GM12865 (cell line): ENCODE measurements at places on chromosomes 1 and 21.

DNA sequence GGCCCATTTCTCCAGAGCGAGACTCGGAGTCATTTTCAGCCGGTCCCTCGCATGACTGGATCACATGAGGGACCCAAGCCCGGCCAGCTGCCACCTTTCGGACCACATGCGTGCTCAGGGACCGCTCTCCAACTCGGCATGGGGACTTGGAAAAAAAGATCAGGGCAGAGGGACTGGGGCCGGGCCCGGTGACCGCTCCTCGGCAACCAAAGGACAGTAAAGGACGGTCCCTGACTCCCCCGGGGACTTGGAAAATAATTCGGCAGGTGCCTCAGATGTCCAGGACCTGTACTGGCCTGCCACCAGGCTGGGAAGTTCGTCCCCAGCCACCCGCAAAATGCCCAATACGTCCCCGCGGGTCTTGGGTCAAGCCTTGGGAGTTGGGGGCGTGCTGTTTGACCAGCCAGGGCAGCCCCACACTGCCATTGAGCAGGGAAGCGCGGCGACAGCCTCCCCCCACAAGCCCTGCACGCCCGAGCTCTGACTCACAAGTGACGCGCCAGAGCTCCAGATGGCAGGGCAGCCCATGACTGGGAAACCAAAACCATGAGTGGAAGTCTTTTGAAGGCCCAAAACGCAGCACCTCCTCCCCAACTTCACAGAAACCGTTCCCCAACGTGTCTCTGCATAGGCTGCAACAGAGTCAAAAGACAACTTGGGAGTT lies 134.5 kb downstream of the LIPI start:
- peak; percentile 57 for DNase-seq

GRCh38 chr1:113036639-113037321 lies 36.2 kb upstream of the LRIG2 start:
- DNase-seq: peak; percentile 73

GRCh38 chr1:206491616-206492015 lies 15.7 kb upstream of the RASSF5 start:
- no peak for DNase-seq

GRCh38 chr1:160405331-160405877 lies 5.0 kb downstream of the VANGL2 start:
- DNase-seq: no peak

- DNase-seq: no peak
Observed at GRCh38 chr1:63203641-63204040, 118.7 kb upstream of the FOXD3 start.

DNA sequence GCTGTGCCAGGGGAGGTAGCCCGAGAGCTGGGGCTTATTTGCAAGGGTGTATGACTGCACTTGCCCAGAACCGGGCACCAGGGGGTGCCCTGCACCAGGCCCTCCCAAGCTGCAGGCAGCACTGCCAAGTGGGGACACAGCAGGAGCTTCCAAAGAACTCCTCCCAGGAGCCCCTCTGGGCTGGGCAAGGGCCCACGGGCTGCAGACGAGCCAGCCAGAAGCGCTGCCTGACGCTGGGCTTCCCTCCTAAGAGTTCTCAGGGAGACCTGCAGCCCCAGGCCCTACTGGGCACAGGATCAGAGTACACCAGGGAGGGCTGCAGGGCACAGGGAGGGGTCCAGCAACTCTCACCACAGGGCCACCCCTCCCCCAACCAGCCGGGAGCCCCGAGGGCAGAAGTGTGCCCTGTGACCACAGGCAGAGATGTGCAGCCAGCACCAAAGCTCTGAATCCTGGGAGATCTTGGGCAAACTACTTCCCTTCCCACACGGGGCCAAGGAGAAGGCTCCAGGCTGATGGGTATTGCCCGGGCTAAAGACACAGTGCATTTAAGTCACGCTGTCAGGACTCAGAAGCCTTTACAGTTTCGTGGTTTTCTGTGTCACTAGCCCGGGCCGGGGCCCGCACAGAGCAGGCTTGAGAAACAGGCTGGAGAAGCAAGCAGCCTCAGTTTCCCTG lies 63.4 kb downstream of the KCNAB2 start:
- DNase-seq: peak; percentile 67

DNA sequence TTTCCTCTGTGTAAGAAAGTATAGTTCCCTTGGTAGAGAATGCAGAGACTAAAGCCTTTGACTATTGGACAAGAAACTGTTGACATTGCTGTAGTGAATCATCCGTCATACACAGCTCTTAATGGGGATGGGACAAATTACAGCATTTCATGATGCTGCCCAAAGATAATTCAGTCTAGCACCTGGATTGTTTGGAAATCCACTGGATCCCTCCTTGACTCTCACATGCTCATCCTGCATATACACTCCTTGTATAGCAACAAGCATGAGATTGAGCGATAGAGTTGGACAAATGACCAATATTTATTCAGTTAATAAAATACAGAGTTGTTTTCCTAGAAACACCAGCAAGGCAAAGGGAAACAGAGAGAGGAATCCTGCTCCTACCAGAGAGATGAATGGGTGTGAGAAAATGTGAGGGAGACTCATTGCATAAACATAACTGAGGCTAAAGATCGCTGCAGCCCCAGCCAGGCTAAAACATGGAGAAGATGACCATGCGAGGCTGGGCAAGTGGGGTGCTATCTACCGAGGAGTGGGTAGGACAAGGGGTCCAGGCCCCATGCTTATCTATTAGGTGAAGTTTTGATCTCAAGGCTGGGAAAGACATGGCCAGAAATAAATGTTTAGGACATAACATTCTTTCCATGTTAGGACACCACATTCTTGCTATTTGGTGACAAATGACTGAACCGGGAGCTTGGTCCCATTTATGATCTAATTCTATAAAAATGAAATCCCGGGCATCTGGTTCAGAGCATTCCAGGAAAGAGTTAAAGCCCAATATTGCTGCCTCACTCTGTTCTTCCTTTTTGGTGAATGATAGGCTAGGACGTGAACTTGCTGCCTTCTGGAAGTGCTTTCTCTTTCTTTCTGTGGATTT lies 153.2 kb downstream of the TGFB2 start:
- no peak for DNase-seq

- no peak for DNase-seq
Observed at GRCh38 chr1:17186216-17186909, 18.6 kb upstream of the PADI1 start.

- DNase-seq: no peak
Observed at GRCh38 chr1:25458541-25459298, 28.0 kb downstream of the MACO1 start.

DNA sequence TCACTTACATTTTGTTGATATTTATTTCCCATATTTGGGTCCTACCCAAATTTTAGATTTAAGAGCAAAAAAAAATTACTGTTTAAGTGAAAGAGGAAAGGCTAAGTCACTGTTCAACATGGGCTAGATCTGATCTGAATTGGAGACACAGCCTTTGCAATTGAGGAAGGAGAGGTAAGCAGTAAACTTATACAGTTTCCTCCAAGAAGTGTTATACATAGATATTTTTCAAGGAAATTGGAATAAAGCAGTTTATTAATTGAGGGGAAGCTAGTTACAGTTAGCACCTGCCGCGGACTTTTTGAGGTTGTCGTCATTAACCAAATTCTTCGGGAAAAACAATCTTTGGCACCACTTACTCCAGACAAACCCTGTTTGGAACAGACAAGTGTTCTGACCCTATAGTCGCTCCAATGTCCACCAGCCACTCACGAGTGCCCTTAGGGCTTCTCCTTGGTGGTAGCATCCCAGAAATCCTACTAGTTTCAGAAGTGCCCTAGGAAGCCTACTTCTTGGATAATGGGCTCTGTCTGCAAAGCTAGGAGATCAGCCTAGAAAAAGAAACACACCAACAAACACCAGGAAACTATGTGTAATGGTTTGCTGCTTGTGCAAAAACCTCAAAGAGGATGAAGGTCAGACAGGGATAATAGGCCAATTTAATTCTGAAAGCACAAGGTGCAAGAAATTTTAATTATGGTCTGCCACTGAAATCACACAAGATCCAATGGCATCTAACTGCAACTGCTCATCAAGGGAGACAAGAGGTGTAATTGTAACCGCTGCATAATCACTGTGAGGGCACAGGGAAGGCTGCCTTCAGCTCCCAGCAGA lies 2.5 kb downstream of the WLS start:
- DNase-seq: no peak

DNA sequence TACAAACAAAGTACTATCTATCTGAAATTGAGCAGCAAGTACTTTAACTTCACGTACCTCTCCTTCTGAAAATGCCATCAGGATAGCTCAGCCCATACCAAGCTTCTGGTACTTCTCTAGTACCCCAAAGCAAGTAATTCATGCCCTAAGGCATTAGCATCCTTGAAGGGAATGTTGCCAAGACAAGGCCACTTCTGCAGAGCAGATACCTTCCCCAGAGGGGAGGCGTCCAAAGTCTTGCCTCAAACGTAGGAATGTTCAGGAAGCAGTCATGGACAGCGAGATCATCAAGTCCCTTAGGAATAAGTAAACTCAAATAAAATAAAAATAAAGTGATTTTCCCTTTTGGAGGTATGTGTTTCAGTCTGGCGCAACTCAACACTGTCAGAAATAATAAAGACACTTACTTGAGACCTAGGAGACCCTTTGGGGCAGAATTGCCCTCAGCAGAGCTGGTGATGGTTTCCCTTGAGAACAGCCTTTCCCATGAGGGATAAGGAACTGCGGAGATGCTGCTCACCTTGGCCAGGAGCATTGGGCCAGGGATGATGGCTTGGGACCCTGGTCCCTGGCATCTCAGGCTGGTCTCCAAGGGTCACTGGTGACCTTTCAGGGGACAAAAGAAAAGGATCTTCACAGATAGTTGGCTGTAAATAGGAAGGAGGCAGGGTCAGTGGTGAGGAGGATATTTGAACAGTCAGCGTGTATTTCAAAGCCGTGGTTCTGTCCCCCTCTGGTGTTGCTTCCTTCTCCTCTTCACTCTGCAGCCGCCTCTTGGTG lies 522.9 kb downstream of the KIF26B start:
- no peak for DNase-seq

GRCh38 chr1:58620259-58620658 lies 43.2 kb upstream of the TACSTD2 start:
- DNase-seq: no peak
